ENCODE measurements at places on chromosomes 3 and 15. TPM values are rescaled to one million over a fixed set of nuclear protein-coding genes. Genes with fewer than 3 reads are reported as not detected.

DNA sequence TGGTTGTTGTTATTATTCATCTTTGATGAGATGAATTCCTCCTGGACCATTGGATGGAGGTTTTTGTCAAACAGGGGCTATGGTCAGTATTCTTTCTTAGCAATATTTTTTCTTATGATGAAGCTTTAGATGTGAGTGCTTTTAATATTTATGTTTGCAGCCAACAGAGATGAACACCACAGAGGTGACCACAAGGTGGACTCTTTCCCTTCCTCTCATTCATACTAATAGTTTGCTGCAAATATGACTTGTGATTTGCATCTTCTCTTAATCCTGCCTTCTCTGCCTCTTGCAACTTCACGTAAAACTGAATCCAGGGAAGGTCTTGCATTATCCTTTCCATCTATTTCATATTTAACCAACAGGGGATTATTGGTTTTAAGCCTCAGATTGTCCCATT lies 473.1 kb upstream of the UBE2E2 start:
- no peak overlapping the region for H3K27ac ChIP-seq
- peaks cover 2% of the 10 kb centered on the region for H3K36me3 ChIP-seq
- peaks cover 2% of the 10 kb centered on the region for H3K27me3 ChIP-seq
- no peaks in the 10 kb centered on the region for H3K4me1 ChIP-seq
- no peak overlapping the region for H3K4me3 ChIP-seq

GRCh38 chr15:81047928-81048327 lies 47.2 kb downstream of the TLNRD1 start:
- H3K27ac ChIP-seq: no peak overlapping the region
- H3K4me1 ChIP-seq: peaks cover 41% of the 10 kb centered on the region
- DNase-seq: no peak
- H3K27me3 ChIP-seq: peaks cover 9% of the 10 kb centered on the region
- H3K36me3 ChIP-seq: no peaks in the 10 kb centered on the region

The TMA7 gene
- total RNA-seq: 318 TPM

The LHFPL4 gene
- 0.84 TPM for total RNA-seq

The ITIH1 gene
- not detected for total RNA-seq

Measured in neural crest cell (in vitro differentiated cells).